ENCODE measurements at places on chromosomes 7 and 10. TPM values are rescaled to one million over a fixed set of nuclear protein-coding genes. Genes with fewer than 3 reads are reported as not detected.

DNA sequence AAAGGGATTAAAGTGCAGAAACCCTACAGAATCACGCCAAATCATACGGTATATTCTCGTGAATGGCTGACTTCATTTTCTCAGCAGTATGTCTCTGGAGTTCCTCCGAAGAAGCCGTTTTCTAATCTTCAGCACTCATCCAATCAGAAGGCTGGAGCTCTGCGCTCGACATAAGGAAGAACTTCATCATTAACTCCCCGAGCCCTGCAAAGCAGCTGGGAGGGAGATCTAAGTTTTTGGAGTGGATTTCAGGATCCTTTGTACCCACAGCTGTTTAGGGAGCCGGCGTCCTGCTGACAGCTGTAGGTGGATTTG is 40.7 kb upstream of the SDK1 start:
- DNase-seq, result no peak

- no peak for DNase-seq
These were observed 50.9 kb downstream of the DCLRE1A start for GRCh38 chr10:113802997-113803396.

- DNase-seq, result no peak
These were observed 87.3 kb upstream of the CYTH3 start for GRCh38 chr7:6359734-6360133.

- no peak for DNase-seq
These were observed 535 bp downstream of the ASAH2B start for GRCh38 chr10:50740293-50740648.

- no peak for DNase-seq
These were observed 110.7 kb downstream of the WDR37 start for GRCh38 chr10:1166828-1167275.

- no peak for DNase-seq
These were observed 232.3 kb downstream of the ADAM12 start for GRCh38 chr10:126156012-126156411.

DNA sequence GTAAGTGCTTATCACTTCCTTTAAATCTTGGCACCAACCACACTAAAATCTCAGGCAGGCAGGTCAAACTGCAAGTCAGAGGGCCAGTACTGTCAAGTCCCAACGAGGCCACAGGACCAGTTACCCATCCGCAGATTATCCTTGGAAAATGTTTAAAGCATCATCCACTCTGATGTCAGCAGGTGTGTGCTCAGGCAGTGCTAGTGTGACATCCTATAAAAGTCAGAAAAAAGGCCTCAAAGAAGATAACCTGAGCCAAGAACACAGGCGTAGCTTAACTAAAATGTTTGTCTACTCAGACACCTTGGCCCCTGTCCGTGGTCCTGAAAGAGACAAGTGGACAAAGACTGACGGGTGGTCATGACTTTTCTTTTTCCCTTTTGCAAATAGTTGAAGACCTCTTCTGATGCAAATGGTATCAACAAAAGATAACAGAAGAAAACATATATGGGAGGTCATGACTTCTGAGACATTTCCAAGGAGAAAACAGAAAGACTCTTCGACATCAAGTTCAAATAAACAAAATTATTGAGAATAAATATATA is 309.3 kb downstream of the KCNMA1 start:
- DNase-seq, result peak; percentile 61

DNA sequence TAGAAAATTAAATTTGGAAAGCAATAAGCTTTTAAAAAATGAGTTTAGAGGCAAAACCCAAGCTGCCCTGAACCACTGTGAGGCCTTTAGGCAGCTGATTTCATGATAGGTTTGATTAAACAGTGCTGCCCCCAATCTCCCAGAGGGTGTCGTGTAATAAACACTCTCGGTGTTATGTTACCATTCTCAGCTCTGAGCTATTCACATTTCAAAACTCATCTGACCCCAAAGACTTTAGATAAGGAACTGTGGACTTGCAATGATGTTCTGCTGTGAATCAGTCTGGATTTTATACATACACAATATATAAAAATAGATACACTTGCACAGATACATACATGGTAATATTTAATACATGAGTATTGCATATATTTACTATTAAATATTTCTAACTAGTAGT is 120.4 kb downstream of the MALRD1 start:
- no peak for DNase-seq

DNA sequence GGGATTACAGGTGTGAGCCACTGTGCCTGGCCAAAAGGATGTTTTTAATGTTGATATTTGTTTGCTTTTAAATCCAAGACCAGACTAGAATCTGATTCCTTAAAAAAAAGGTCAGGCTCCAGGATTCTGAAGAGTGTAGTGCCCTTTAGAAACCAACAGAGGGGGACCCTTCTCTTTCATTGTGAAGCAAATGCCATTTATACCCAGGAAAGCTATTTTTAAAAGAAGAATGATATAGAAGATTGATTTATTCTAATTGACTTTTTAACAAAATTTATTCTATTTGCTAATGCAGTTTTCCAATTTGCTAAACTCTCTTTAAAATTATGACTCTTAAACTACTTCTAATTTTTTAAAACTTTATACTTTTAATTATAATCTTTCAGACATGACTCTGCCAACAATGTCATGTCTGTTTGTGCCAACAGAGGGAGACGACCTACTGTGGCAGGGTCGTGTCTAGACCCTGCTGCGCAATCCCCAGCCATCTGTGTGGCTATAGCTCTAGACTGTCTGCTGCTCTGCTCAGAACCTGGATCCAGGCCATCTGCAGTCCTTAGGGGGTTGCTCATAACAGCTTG is 201.0 kb upstream of the IMMP2L start:
- DNase-seq, result no peak

DNA sequence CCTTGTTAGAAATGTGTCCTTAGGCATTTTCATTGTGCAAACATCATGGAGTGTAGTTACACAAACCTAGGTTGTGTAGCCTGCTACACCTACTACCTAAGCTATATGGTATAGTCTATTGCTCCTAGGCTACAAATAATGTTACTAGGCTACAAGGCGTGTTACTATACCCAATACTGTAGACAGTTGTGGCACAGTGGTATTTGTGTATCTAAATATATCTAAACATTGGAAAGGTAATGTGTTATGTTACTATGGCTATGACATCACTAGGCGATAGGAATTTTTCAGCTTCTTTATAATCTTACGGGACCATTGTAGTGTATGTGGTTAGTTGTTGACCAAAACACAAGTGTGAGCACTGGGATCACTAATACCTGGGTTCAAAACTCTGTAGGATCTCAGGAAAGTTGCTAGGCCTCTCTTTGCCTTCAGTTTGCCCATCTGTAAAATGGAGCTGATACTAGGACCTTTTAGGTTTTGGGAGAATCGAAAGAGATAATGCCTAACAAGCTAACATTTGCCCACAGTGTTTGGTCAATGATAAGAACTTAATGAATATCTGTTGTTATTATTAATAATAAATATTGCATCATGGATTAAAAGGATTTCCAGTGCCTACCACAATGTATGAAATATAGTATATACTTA is 2.7 kb downstream of the BICC1 start:
- DNase-seq, result no peak

DNA sequence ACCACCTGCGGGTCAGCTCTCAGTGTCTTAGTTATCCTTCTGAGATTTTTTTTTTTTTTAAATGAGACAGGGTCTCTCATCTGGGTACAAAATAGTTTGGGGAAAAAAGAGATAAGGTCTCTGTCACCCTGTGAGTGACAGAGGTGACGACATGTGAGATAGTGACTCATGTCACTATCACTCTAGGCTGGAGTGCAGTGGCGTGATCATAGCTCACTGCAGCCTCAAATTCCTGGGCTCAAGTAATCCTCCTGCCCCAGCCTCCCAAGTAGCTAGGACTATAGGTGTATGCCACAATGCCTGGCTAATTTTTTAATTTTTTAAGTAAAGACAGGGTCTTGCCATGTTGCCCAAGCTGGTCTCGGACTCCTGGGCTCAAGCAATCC is 10.4 kb downstream of the BLVRA start:
- no peak for DNase-seq

DNA sequence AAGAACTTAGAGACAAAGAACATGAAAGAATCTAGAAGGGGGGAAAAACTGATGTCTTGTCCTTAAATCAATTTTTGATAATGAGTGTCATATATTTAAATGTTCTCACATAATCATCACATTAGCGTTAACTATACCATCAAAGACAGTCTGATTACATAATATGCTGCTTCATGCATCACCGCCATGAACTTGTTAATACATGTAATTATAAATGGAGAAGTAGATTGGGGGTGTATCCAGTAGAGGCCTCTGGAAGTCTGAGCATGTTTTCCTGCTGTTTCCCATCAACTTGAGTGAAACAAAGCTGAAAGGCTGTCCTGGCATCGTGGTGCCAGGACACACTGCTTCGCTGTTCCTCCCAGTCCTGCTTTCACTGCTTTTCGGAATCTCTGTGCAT is 48.2 kb downstream of the PRLHR start:
- DNase-seq, result no peak

GRCh38 chr10:17144757-17145156 is 15.1 kb upstream of the CUBN start:
- DNase-seq, result no peak

DNA sequence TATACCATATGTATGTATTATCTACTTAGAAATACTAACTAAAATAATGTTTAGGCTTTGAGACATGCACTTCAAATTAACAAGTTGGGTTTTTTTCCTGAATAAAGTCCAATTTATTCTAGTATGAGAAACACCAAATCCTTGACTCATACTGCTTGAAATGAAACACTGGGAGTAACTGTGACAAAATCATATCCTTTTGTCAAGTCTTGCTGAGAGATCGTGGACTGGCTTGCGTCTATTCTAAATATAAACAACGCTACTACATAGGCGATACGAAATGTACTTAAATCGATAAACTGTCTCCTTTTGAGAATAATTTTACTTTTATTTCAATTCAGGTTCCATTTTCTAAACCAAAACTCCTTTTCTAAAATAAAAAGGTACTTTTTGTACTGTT is 16.3 kb downstream of the SMURF1 start:
- DNase-seq, result no peak

DNA sequence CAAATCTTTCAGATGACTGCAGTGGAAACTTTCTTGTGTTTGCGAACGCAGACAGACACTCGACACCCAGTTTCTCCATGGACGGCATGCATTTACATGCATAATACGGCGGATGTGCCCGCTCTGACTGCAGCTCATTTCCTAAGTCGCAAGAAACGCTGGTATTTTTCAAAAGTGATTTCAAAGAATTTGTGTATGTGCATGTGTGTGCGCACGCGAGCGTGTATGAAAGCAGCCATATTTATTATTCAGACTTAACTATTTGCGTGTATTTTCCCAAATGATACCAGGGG is 436.5 kb upstream of the MGMT start:
- no peak for DNase-seq

- no peak for DNase-seq
These were observed 387.0 kb upstream of the SEMA3D start for GRCh38 chr7:85573844-85574243.

- DNase-seq, result no peak
These were observed 116.7 kb downstream of the CYP26A1 start for GRCh38 chr10:93190372-93190771.

The TMEM168 gene
- total RNA-seq, result 30.5 TPM

The CUBN gene
- 1.5 TPM for total RNA-seq

The CDC123 gene
- 60.8 TPM for total RNA-seq

The SAMD9L gene
- 2.1 TPM for total RNA-seq

The SFTPD gene
- 2.2 TPM for total RNA-seq

The AP4M1 gene
- 26.8 TPM for total RNA-seq

The TSPAN33 gene
- 7.4 TPM for total RNA-seq

The SLC39A12 gene
- total RNA-seq, result not detected

The CUTC gene
- 10.4 TPM for total RNA-seq

The ATOH7 gene
- 0.70 TPM for total RNA-seq

The AKR1E2 gene
- 8.4 TPM for total RNA-seq

The HOXA6 gene
- total RNA-seq, result 43.7 TPM

The TRIM73 gene
- total RNA-seq, result 17.0 TPM
